ENCODE measurements at places on chromosomes 12 and 14.

GRCh38 chr12:50579757-50580267 lies 75.0 kb downstream of the DIP2B start:
- peak overlapping the region; percentile 72 for H3K27ac ChIP-seq
- H3K36me3 ChIP-seq: no peaks in the 10 kb centered on the region
- no peaks in the 10 kb centered on the region for H3K27me3 ChIP-seq
- peaks cover 21% of the 10 kb centered on the region for H3K4me1 ChIP-seq

GRCh38 chr14:106530423-106531107 lies 1004.2 kb downstream of the TMEM121 start:
- H3K27ac ChIP-seq: no peak overlapping the region
- no peak overlapping the region for H3K4me3 ChIP-seq
- peak; percentile 36 for DNase-seq
- no peaks in the 10 kb centered on the region for H3K36me3 ChIP-seq
- H3K27me3 ChIP-seq: peaks cover 4% of the 10 kb centered on the region

DNA sequence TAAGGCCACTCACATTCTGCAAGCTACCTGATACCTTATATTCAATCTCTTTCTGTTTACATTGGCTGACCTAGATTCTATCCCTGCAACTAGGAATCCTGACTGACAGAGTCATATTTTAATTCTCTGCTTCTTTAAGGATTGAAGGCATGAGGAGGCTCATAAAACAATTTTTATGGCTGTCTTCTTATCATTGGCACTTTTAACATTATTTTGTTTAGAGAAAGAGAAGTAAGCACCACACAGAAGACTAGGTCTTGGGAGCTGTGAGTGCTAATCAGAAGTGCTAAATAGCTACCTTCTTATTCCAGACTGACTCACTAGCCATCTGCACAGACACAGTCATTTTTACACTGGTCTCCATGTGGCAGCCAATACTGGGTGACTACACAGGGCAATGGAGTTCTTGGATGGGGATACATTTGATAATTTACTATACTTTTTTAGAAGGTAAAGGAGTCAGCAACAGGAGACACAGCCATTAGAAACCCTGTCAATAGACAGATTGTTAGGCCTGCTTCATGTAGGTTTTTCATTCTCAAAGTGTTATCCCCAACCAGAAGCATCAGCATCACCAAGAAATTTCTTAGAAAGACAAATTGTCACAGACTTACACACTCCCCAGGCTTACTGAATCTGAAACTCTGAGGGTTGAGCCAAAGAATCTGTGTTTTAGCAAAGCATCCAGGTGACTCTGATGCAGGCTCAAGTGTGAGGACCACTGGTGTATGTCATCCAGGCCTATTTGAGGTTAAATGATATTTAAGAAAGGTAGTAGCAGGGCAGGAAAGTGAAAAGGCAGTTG lies 214.1 kb downstream of the DUSP6 start:
- peaks cover 5% of the 10 kb centered on the region for H3K4me1 ChIP-seq
- H3K36me3 ChIP-seq: no peaks in the 10 kb centered on the region
- H3K4me3 ChIP-seq: no peak overlapping the region
- no peaks in the 10 kb centered on the region for H3K27me3 ChIP-seq

DNA sequence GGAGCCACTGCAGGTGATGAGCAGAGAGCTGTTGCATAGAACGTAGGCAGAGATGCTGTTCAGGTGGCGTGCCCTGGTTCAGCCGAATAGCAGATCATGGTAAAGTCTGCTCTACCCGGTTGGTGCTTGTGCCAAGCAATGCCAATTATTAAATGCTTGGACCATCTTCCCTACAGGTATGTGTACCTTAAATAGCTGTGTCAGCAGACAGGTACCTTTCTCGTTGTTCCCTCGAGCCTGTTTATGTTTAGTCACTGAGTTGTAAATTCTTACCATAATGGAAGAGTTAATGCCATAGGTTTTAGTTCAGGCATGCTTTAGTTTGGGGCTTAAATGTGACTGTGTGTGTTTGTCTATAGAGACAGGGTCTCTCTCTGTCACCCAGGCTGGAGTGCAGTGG lies 112.5 kb upstream of the CPM start:
- H3K4me3 ChIP-seq: no peak overlapping the region
- H3K27me3 ChIP-seq: peaks cover 24% of the 10 kb centered on the region
- H3K36me3 ChIP-seq: no peaks in the 10 kb centered on the region
- no peak for DNase-seq

GRCh38 chr12:85836197-85837090 lies at the start of gene RASSF9:
Gene RASSF9 (minus strand): TSS chr12:85836409. CDS start chr12:85836201, 208 bp downstream.
- H3K4me3 ChIP-seq: no peak within 1 kb of the TSS
- no peaks in the 10 kb centered on the region for H3K4me1 ChIP-seq
- no peak for DNase-seq
- peaks cover 6% of the 10 kb centered on the region for H3K27me3 ChIP-seq
- H3K36me3 ChIP-seq: no peaks in the 10 kb centered on the region
- H3K27ac ChIP-seq: no peak within 1 kb of the TSS

- no peak overlapping the region for H3K27ac ChIP-seq
- H3K27me3 ChIP-seq: peaks cover 11% of the 10 kb centered on the region
- no peak overlapping the region for H3K4me3 ChIP-seq
- DNase-seq: no peak
These were observed 19.0 kb upstream of the SERPINA4 start for GRCh38 chr14:94542111-94542810.

GRCh38 chr12:132245521-132246101 lies 83.8 kb downstream of the GALNT9 start:
- DNase-seq: no peak
- no peaks in the 10 kb centered on the region for H3K36me3 ChIP-seq
- peaks cover 7% of the 10 kb centered on the region for H3K4me1 ChIP-seq
- no peak overlapping the region for H3K4me3 ChIP-seq
- no peak overlapping the region for H3K27ac ChIP-seq

- H3K27me3 ChIP-seq: no peaks in the 10 kb centered on the region
- peaks cover 21% of the 10 kb centered on the region for H3K4me1 ChIP-seq
- no peak overlapping the region for H3K4me3 ChIP-seq
- no peak overlapping the region for H3K27ac ChIP-seq
- peaks cover 11% of the 10 kb centered on the region for H3K36me3 ChIP-seq
These were observed 60.6 kb downstream of the SLC25A47 start for GRCh38 chr14:100383727-100384158.

DNA sequence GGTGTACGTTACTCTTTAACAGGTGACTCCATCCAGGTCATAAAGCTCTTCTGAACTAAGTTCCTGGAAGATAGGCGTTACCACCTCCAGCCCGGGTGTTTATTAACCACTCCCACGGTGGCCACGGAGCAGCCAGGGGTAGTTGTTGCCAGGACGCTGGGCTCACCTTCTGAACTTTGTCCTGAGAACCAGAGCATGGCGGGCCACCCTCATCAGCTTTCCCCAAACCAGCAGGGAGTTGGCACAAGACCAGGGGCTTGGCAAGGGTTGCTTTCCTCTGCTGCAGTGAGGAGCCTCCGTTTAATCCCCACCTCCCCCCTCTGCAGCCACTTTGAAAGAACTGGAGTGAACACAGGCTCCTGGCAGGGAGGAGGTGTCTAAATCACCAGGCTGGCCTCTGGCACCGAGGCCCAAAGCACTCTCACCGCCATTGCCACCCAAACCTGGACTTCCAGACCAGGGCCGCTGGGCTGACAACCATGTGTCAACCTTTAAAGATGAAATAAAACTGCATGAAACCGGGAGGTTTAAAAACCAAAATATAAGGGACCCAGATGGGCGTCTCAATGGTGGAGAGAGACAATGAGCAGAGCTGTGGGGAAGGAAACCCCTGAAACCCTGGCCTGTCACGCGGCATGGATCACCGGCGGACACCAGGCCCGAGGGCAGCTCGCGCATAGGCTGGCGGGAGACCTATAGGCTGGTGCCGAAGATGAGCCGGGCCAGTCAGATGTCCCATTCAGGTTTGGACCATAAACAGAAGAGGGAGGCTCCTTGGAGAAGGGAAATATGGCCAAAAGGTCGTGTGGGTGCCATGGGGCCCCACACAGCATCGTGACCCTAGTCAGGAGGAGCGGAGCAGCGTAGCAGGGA lies 30.9 kb upstream of the TDRD9 start:
- H3K4me3 ChIP-seq: no peak overlapping the region
- no peaks in the 10 kb centered on the region for H3K36me3 ChIP-seq
- no peak for DNase-seq

- no peak for DNase-seq
- H3K27ac ChIP-seq: no peak overlapping the region
- H3K27me3 ChIP-seq: peaks cover 20% of the 10 kb centered on the region
These were observed 62.7 kb upstream of the C14orf180 start for GRCh38 chr14:104516906-104517305.

DNA sequence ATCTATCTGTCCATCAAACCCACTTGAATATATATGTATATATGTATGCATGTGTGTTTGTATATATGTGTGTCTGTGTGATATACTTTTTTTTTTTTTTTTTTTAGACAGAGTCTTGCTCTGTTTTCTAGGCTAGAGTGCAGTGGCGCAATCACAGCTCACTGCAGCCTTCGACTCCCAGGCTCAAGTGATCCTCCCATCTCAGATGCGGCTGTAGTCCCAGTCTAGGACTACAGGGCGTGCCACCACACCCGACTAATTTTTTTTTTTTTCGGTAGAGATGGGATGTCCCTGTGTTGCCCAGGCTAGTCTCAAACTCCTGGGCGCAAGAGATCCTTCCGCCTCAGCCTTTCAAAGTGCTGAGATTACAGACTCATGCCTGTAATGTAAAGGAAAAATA lies 13.0 kb upstream of the APOBEC1 start:
- no peaks in the 10 kb centered on the region for H3K36me3 ChIP-seq
- peaks cover 9% of the 10 kb centered on the region for H3K4me1 ChIP-seq
- H3K4me3 ChIP-seq: no peak overlapping the region

GRCh38 chr12:41073633-41074472 lies 114.3 kb upstream of the PDZRN4 start:
- DNase-seq: no peak
- H3K27ac ChIP-seq: no peak overlapping the region
- H3K27me3 ChIP-seq: no peaks in the 10 kb centered on the region
- H3K4me3 ChIP-seq: no peak overlapping the region
- H3K4me1 ChIP-seq: no peaks in the 10 kb centered on the region

DNA sequence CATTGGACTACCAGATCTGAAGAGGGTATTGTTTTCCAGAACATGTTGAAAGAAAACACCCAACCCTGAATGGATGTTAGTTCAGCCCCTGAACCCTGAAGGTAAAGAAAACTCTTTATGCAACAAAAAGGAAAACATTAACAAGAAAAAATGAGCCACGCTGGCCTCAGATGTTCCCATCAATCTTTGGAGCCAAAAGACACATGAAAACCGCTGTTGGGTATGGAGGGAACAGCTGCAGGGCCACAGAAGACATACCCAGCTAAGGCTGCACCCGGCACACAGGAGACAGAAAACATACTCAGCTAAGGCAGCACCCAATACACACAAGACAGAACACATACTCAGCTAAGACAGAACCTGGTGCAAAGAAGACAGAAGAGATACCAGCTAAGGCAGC lies 51.3 kb upstream of the GALNT9 start:
- H3K4me3 ChIP-seq: no peak overlapping the region
- H3K27ac ChIP-seq: no peak overlapping the region
- H3K4me1 ChIP-seq: no peaks in the 10 kb centered on the region
- H3K27me3 ChIP-seq: peaks cover 21% of the 10 kb centered on the region
- no peaks in the 10 kb centered on the region for H3K36me3 ChIP-seq

- H3K4me3 ChIP-seq: no peak overlapping the region
- peaks cover 24% of the 10 kb centered on the region for H3K27me3 ChIP-seq
- H3K27ac ChIP-seq: no peak overlapping the region
- H3K4me1 ChIP-seq: peaks cover 5% of the 10 kb centered on the region
- H3K36me3 ChIP-seq: no peaks in the 10 kb centered on the region
These were observed 68.1 kb upstream of the SFSWAP start for GRCh38 chr12:131642771-131643170.

DNA sequence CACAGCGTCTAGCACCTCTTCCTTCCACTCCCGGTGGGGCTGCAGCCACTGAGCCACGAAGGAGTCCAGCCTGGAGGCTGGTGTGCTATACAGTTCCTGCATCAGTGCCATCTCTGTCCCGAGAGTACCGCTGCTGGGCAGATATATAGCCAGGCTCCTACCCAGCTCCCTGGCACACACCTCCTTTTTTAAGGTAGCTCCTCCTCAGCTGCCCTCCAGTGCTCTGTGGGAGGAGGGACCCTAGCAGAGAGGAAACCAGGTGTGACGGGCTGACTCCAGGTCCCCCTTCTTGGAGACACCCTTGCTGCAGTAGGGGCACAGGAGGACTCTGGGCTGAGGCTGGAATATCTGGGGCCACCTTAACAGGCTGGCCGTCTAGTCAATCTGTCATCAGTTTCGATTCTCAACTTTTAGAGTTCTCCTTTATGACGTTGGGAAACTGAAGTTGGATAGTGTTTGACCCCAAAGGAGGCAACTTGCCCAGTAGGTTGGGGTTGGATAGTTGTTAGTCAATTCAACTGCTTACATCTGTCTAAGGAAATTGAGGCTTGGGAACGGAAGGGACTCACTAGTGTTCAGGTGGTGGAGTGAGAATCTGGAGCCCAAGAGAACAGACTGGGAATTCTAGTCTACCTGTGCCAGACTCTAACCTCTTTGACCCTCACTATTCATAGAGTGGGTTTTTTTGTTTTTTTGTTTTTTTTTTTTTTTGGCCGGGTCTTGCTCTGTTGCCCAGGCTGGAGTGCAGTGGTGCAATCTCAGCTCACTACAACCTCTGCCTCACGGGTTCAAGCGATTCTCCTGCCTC lies at the start of gene OASL:
Gene OASL (minus strand): TSS at position 386 of the 808 bp plus-strand sequence. CDS start 275 bp downstream, at position 111.
- peaks cover 19% of the 10 kb centered on the region for H3K4me1 ChIP-seq
- DNase-seq: peak; percentile 49
- peaks cover 3% of the 10 kb centered on the region for H3K36me3 ChIP-seq
- H3K27ac ChIP-seq: peak within 1 kb of the TSS; percentile 82

- peaks cover 39% of the 10 kb centered on the region for H3K4me1 ChIP-seq
- H3K36me3 ChIP-seq: peaks cover 51% of the 10 kb centered on the region
- H3K27me3 ChIP-seq: no peaks in the 10 kb centered on the region
- H3K27ac ChIP-seq: peak overlapping the region; percentile 99
- H3K4me3 ChIP-seq: peak overlapping the region; percentile 96
These were observed 1.7 kb downstream of the NACA start for GRCh38 chr12:56723352-56723751.

GRCh38 chr12:90174198-90174510 lies 465.5 kb upstream of the ATP2B1 start:
- no peaks in the 10 kb centered on the region for H3K27me3 ChIP-seq
- no peaks in the 10 kb centered on the region for H3K36me3 ChIP-seq
- no peak overlapping the region for H3K4me3 ChIP-seq
- no peak overlapping the region for H3K27ac ChIP-seq

GRCh38 chr12:5248230-5248629 lies 183.7 kb upstream of the NTF3 start:
- H3K4me1 ChIP-seq: no peaks in the 10 kb centered on the region
- no peaks in the 10 kb centered on the region for H3K36me3 ChIP-seq
- H3K4me3 ChIP-seq: no peak overlapping the region
- peaks cover 10% of the 10 kb centered on the region for H3K27me3 ChIP-seq
- DNase-seq: no peak

GRCh38 chr14:49114161-49114893 lies 471.9 kb downstream of the RPS29 start:
- H3K36me3 ChIP-seq: no peaks in the 10 kb centered on the region
- peaks cover 11% of the 10 kb centered on the region for H3K4me1 ChIP-seq
- peaks cover 4% of the 10 kb centered on the region for H3K27me3 ChIP-seq
- no peak for DNase-seq
- no peak overlapping the region for H3K27ac ChIP-seq
- H3K4me3 ChIP-seq: no peak overlapping the region

GRCh38 chr12:81354327-81354932 lies 276.6 kb downstream of the ACSS3 start:
- H3K27ac ChIP-seq: no peak overlapping the region
- no peak for DNase-seq
- H3K27me3 ChIP-seq: no peaks in the 10 kb centered on the region

- H3K4me1 ChIP-seq: no peaks in the 10 kb centered on the region
- H3K27ac ChIP-seq: no peak overlapping the region
- H3K36me3 ChIP-seq: no peaks in the 10 kb centered on the region
- H3K4me3 ChIP-seq: no peak overlapping the region
These were observed 165.0 kb downstream of the SRGAP1 start for GRCh38 chr12:64009321-64010068.
